Immature natural killer cell (primary cell): ENCODE measurements at places on chromosomes 12 and 14.

- DNase-seq: no peak
Measured at GRCh38 chr12:129564768-129565167, 339.1 kb downstream of the TMEM132D start.

DNA sequence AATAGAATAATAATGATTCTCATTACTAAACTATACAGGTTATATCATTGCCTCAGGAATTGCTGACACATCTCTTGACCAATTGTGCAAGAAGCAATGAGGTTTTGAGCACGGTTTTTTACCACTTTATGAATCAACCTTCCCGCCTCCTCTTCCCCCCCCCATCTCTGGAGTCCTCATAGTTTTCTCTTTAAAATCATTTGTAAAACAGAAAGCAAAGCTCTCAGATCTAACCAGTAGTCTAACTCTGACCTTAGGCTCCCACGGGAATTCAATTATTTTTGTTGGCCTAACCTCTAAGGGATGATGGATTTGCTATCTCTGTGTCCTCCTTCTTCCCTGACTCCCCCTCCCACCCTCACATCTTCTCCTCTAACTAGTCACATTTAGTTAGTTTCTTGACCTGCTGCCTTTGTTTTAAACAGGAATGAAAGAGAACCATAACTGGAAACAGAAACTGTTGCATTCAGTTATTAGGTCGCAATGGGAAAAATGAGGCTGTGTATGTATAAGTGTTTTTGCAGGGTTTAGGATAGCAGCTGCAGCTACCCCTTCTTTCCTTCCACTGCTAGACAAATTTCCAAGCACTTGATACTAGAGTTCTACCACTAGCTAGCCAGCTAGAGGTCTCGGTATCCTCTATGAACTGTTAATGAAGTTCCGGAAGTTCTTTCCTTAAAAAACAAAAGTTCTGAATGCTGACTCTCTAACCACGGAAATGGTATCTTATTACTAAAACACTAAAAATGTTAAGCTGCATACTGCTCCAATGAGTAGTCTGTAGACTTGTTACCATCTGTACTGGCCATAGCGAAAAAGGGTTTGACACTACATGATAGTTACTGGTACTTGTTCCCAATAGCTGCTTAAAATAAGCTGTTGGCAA, 65.4 kb downstream of the TAOK3 start:
- no peak for DNase-seq

- peak; percentile 71 for DNase-seq
Measured at GRCh38 chr12:110689281-110690126, 589 bp upstream of the HVCN1 start.

DNA sequence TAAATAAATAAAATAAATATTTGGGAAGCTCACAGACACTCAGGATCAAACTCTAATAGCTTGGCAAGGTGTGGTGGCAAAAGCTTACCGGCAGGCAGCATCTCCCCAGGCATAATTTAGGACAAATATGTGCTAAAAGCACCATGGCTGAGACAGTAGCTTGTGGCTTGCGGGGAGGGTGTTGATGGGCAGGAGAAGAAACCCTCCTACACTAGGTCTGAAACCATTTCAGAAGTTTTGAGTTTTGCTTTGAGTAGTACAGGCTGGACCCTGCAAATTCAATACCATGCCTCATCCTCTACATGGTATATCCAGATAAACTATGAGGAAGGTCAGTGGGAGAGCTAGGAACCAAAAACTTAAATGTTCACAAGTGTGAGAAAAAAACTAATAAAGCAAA, 33.1 kb downstream of the MAP3K9 start:
- no peak for DNase-seq

GRCh38 chr14:58671024-58671423, 33.3 kb downstream of the DACT1 start:
- DNase-seq: no peak

GRCh38 chr12:659090-659683, 4.1 kb downstream of the NINJ2 start:
- DNase-seq: no peak
